ENCODE measurements at places on chromosomes 5 and 9. TPM values are rescaled to one million over a fixed set of nuclear protein-coding genes. Genes with fewer than 3 reads are reported as not detected.
A peak's percentile ranks its signal among the peaks of the same experiment; 100 is the strongest.

DNA sequence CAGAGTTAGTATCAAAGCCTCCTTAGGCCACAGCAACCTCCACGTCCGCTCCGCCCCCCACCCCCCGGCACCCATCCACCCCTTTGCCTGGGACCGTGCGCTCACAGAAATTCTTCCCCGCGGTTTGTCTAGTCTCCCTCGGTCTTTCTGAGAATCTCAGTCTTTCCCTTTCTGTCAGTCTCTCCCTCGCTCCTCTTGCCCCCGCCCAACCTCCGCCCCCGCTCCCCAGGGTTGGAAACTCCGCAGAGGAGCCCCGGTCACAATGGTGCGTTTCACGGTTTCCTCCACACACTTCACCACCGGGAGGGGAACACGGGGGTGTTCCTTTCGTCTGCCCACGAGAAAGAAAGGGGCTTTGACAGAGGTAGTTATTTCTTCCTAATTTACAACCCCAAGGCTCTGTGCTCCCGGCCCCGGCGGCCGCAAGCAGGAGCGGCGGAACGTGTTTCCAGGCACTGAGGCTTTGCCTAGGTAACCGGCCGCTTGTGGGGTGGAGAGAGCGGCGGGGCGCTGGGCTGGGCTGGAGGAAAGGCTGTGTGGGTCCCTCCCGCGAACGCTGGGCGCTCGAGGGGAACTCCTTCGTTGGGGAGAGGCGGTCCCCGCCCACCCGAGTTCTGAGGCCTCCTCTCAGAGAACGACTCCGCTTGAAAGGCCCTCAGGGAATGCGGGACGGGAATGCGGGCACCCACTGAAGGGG, 2.1 kb downstream of the NR4A3 start:
- H3K4me1 ChIP-seq: peaks cover under 1% of the 10 kb centered on the region
- no peak for DNase-seq
- peaks cover 69% of the 10 kb centered on the region for H3K27me3 ChIP-seq
- H3K4me3 ChIP-seq: peak overlapping the region; percentile 90
- no peak overlapping the region for H3K27ac ChIP-seq
- peaks cover 54% of the 10 kb centered on the region for H3K36me3 ChIP-seq

- no peaks in the 10 kb centered on the region for H3K4me1 ChIP-seq
- H3K27ac ChIP-seq: no peak overlapping the region
- no peaks in the 10 kb centered on the region for H3K27me3 ChIP-seq
- H3K36me3 ChIP-seq: peaks cover 8% of the 10 kb centered on the region
- no peak for DNase-seq
- no peak overlapping the region for H3K4me3 ChIP-seq
Measured at GRCh38 chr9:88481933-88482332, 53.0 kb upstream of the NXNL2 start.

DNA sequence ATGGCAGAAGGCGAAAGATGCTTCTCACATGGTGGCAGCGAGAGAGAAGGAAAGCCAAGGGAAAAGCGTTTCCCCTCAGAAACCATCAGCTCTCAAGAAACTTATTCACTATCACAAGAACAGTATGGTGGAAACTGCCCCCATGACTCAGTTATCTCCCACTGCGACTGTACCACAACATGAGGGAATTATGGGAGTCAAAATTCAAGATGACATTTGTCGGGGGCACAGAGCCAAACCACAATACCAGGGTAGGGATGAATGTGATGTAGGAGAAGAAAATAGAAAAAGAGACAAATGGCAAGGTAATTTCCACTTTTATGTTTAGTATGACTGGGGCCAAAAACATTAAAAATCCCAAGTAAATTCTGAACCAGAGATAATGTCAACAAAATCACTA, 216.8 kb downstream of the TRIM36 start:
- H3K36me3 ChIP-seq: no peaks in the 10 kb centered on the region
- H3K27ac ChIP-seq: no peak overlapping the region
- no peaks in the 10 kb centered on the region for H3K4me1 ChIP-seq
- H3K27me3 ChIP-seq: peaks cover 11% of the 10 kb centered on the region

- no peaks in the 10 kb centered on the region for H3K36me3 ChIP-seq
- no peak for DNase-seq
- H3K27me3 ChIP-seq: peaks cover 24% of the 10 kb centered on the region
- H3K4me1 ChIP-seq: peaks cover 13% of the 10 kb centered on the region
- H3K4me3 ChIP-seq: no peak overlapping the region
- H3K27ac ChIP-seq: no peak overlapping the region
Measured at GRCh38 chr5:10456583-10457420, 15.1 kb downstream of the ROPN1L start.

- H3K27me3 ChIP-seq: no peaks in the 10 kb centered on the region
- H3K27ac ChIP-seq: no peak overlapping the region
- DNase-seq: no peak
Measured at GRCh38 chr5:54733101-54733500, 215.5 kb downstream of the SNX18 start.

SVEP1 gene
- total RNA-seq: 0.35 TPM

ZDHHC11 gene
- total RNA-seq: 53.7 TPM

GRCh38 chr5:36355516-36355915, 53.8 kb upstream of the RANBP3L start:
- DNase-seq: no peak
- H3K27me3 ChIP-seq: peaks cover 16% of the 10 kb centered on the region
- H3K36me3 ChIP-seq: no peaks in the 10 kb centered on the region
- no peak overlapping the region for H3K27ac ChIP-seq
- H3K4me1 ChIP-seq: no peaks in the 10 kb centered on the region

F2RL2 gene
- not detected for total RNA-seq

GRCh38 chr5:168591302-168592013, 12.3 kb upstream of the PANK3 start:
- H3K4me1 ChIP-seq: no peaks in the 10 kb centered on the region
- H3K27me3 ChIP-seq: peaks cover 46% of the 10 kb centered on the region
- DNase-seq: no peak
- no peaks in the 10 kb centered on the region for H3K36me3 ChIP-seq

DNA sequence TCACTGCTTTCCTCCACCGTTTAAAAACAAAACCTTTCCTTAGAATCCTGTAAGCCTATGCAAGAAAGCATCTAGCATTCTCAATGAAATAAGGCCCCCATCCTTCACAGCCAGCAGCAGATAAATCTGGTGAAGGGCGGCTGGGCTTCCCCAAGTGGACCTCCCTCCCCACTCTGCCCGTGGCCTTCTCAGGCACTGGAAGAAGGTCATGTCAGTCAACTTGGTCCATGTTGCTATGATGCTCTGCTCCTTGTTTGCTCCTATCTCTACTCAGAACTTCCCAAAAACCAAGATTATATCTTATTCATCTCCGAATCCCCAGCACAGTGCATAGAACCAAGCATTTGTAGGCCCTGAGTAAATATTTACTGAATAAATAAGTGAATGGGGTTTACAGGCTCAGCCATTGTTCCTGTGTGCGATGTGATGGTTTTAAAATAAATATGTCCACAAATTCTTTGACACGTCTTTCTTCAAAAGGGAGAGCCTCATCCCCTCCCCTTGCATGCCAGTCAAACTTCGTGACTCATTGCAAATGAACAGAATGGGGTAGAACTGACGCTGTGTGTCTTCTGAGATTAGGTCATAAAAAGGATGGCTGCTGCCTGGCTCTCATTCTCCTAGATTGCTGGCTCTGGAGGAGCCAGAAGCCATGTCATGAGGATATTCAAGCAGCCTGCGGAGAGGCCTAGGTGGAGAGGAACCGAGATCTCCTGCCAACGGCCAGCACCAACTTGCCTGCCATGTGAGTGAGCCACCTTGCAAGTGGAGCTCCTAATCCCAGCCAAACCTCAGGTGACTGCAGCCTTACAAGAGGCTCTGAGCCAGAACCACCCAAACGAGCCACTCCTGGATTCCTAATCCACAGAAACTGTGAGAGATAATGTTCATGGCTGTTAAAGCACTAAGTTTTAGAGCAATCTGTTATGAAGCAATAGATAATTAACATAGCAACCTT, 70.5 kb downstream of the MED27 start:
- H3K27me3 ChIP-seq: no peaks in the 10 kb centered on the region

DNA sequence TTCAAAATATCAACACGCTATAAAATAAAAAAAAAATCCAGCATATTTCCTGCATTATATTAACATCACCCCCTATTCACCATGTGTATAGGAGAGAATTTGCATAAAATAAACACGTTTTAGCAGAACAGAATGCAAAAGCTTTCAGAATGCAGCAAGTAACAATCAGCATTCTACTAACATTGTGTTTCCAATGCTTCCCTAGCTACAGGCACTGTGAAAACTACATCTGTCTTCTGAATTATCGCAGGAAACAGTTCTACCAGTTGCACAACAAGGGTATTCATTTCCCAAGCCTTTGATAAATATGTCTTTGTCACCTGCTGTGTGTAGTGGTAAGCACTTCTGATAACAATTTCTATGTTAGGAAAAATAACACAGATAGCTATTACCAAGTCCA, 1015.8 kb downstream of the CDH18 start:
- no peak overlapping the region for H3K4me3 ChIP-seq
- no peak for DNase-seq
- H3K36me3 ChIP-seq: no peaks in the 10 kb centered on the region
- H3K27me3 ChIP-seq: no peaks in the 10 kb centered on the region
- no peaks in the 10 kb centered on the region for H3K4me1 ChIP-seq
- no peak overlapping the region for H3K27ac ChIP-seq

DNA sequence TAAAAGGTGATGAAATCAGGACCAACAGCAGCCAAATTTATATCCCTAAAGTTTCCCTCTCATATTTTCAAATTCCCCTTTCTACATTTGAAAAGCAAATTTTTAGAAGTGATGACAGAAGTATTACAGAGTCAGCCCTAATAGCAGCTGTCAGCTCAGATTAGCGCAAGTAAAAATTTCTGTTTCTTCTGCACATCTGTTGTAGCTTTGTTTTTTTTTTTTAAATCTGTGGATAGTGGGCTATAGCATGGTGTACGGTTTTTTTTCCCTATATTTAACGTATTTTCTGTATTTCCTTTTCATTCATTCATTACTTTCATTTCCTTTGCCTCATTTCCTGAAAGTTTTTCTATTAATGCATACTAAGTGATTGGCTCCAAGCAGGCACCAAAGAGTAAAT, 99.1 kb downstream of the MACIR start:
- H3K36me3 ChIP-seq: no peaks in the 10 kb centered on the region
- H3K4me3 ChIP-seq: no peak overlapping the region
- H3K27ac ChIP-seq: no peak overlapping the region
- H3K27me3 ChIP-seq: no peaks in the 10 kb centered on the region
- no peak for DNase-seq
- H3K4me1 ChIP-seq: no peaks in the 10 kb centered on the region

ACTBL2 gene
- 0.45 TPM for total RNA-seq

DNA sequence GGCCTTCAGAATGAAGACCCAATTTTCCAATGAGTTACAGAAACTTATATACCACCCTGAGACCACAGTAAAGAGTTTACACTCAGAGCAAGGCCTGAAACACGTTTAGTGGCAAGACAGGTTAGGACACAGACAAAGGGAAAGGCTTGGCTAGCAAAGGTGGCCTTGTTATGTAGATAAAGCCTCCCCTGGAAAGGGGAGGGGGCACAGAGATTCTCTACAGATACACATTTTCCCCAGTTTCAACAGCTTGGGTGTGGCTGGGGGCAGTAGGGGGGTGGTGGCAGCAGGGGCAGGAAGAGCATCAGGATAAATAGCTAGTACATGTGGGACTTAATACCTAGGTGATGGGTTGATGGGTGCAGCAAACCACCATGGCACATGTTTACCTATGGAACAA, 51.9 kb upstream of the PPP1R2B start:
- H3K27ac ChIP-seq: no peak overlapping the region
- no peaks in the 10 kb centered on the region for H3K27me3 ChIP-seq
- no peak for DNase-seq
- H3K36me3 ChIP-seq: no peaks in the 10 kb centered on the region
- peaks cover 10% of the 10 kb centered on the region for H3K4me1 ChIP-seq
- no peak overlapping the region for H3K4me3 ChIP-seq

PCDHB6 gene
- total RNA-seq: not detected

TJP2 gene
- total RNA-seq: 160 TPM

GRCh38 chr5:77984587-77984986, 208.4 kb upstream of the TBCA start:
- no peak overlapping the region for H3K4me3 ChIP-seq
- no peaks in the 10 kb centered on the region for H3K27me3 ChIP-seq
- no peak overlapping the region for H3K27ac ChIP-seq
- no peak for DNase-seq

TAL2 gene
- total RNA-seq: not detected

DNA sequence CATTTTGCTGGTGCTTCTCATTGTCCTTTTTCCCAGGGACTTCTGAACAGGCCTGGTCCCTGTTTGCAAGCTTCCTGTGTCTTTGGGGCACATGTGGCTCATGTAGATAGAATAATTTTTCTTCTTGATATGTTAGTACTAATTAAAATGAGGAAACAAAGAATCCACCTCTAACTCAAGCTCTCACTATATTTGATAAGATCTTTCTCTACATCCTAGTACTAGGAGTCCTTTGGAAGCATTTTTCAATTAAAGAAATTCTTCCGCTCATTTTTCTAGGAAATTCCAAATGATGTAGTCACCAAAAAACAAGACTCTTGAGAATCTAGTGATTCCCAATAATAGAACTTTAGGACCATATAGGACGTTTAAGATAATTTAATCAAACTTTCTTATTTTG, 165.3 kb downstream of the SEC61B start:
- no peaks in the 10 kb centered on the region for H3K36me3 ChIP-seq
- no peak overlapping the region for H3K4me3 ChIP-seq
- no peak overlapping the region for H3K27ac ChIP-seq
- H3K4me1 ChIP-seq: no peaks in the 10 kb centered on the region
- no peak for DNase-seq

GRCh38 chr5:142307146-142307890, 17.5 kb downstream of the SPRY4 start:
- H3K4me3 ChIP-seq: no peak overlapping the region
- DNase-seq: no peak
- peaks cover 16% of the 10 kb centered on the region for H3K36me3 ChIP-seq

GRCh38 chr5:117487556-117487955, 912.9 kb upstream of the SEMA6A start:
- no peak for DNase-seq
- H3K36me3 ChIP-seq: no peaks in the 10 kb centered on the region
- H3K27ac ChIP-seq: no peak overlapping the region
- H3K27me3 ChIP-seq: no peaks in the 10 kb centered on the region
- no peak overlapping the region for H3K4me3 ChIP-seq

DNA sequence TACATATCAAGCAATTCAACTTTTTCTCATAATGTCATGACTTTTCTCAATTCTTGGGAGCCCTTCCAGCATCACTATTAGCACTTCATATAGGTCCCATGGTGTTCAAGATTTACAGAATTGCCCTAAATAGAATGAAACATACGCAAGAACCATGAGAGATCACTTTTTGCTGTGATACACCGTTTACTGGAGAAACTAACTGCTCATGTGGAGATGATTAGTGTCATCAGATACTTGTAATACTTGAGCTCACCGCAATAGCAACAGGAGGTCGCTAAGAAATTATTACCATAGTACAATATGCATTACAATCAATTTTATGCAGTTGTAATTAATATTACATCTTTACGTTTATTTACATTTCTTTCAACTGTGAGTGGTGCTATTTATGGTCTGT, 4.8 kb upstream of the PCSK5 start:
- H3K27ac ChIP-seq: no peak overlapping the region
- peaks cover 16% of the 10 kb centered on the region for H3K36me3 ChIP-seq
- DNase-seq: no peak
- H3K4me1 ChIP-seq: peaks cover 9% of the 10 kb centered on the region
- no peaks in the 10 kb centered on the region for H3K27me3 ChIP-seq

AGXT2 gene
- not detected for total RNA-seq

Measured in Calu3 (cell line).